Stimulated activated naive B cell treated with anti-CD40 and anti-IgM and Interleukin-4, amounts not matched to agents 10 μg/mL and 1 μg/mL and 100 μg/mL, for 72 hours (primary cell): ENCODE measurements at places on chromosomes 7 and 10.

DNA sequence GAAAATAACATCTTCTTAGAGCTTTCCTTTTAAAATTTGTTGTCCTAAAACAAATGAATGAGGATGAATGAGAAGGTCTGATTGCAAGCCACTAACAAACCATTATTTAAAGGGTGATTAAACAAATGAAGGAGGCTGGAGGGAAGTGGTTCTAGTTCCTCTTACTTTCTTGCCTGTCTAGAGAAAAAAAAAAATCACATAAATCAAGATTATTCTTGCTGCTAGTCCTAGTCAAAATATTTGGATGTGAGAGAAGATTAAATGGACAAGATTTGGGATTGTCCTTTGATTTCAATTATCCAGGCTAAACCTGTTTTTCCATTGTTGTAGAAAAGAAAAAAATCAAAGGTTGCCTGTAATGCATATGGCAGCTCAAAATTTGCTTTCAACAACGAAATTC is 3.3 kb downstream of the SKAP2 start:
- DNase-seq: no peak

- no peak for DNase-seq
These were observed 41.7 kb downstream of the C10orf90 start for GRCh38 chr10:126628746-126629145.

GRCh38 chr7:23653942-23654341 is 26.1 kb upstream of the FAM221A start:
- no peak for DNase-seq

- no peak for DNase-seq
These were observed 116.3 kb downstream of the MDFIC start for GRCh38 chr7:115038158-115038557.

- no peak for DNase-seq
These were observed 11.0 kb downstream of the LLCFC1 start for GRCh38 chr7:142950235-142950634.

DNA sequence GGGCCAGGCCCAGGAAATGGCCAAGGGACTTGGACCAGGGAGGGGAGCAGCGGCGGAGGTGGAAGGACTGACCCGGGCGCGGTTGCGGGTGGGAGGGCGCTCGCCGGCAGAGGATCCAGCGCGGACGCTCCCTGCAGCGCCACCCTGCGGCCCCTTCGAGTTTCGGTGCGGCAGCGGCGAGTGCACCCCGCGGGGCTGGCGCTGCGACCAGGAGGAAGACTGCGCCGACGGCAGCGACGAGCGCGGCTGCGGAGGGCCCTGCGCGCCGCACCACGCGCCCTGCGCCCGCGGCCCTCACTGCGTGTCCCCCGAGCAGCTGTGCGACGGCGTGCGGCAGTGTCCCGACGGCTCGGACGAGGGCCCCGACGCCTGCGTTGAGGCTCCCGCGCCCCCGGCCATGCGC is 16.8 kb upstream of the ZNF467 start:
- DNase-seq: no peak

DNA sequence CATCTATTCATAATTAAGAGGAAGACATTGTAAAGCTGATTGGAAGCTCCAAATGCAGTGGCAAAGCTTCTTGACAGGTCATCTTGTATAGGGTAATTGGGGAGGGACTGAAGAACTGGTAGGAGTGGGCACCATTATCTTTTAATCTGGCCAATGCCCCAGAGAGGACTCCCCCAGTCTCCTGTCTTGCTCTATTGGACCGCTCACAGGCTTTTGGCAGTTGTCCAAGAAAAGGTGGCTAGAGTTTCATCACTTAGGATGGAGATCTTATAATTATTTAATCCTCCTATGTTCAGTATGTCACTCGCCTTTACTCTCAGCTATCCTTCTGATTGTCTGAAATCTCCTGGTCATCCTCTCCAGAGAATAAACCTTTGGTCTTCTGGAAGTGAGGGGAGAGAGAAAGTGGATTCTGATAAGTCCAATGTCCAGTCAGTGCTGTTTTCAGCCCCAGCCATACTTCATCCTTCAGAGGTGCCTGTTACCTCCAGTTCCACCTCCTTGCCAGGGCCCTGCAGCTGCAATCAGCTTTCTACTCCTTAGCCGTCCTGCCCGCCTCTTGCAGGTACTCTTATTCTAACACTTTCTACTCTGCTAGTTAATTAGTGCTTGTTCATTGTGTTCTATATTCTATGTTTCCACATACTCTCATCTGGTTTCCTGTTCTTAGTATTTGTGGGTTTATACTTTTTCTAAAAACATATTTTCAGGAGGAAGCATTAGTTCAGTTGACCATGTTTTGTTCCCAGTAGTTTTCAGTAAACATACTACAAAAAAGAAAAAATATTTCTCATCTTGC is 241.6 kb downstream of the NSUN6 start:
- no peak for DNase-seq

DNA sequence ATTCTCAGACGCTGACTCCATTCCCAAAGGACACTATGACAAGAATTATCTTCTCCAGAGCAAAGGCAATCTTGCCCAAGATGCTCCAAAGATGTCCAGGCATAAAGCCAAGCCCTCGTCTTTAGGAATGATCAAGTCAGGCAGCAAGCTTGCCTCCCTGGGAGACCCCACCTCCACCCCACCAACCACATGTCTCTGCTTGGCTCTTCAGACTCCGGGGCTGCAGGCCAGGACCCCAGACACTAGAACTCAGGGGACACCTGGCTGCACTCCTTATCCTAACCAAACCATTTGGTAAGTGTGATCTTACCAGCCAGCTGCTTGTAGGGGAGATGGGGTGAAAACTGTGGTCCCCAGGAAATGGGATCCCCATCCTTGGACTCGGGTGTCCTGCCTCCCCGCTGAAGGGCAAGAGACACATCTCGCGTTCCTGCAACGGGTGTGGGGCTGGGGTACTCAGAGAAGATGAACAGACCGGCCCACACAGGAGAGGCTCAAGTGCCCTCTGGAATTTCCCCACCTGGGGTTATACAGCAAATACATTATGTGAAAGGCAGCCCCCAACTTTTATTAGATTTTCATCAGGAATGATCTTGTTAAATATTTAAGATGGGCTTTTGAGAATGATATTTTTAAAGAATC is 55.7 kb downstream of the INSIG1 start:
- no peak for DNase-seq

DNA sequence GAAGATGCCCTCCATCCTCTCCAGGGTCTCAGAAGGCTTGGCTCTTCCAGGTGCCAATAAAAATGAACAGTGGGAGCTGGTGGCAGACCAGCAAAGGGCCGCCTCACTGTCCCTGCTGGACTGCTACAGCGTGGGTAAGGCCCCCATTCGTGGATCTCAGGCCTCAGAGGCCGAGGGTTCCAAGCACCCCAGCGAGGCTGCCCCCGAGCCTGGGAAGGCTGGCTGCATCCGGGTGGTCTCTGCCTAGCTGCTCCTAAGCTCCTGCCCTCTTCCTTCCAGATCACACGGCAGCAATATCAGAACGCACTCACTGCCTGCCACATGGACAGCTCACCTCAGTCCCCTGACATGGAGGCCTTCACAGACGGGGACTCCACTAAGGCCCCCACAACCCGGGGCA is 42.9 kb downstream of the GOT1 start:
- no peak for DNase-seq

DNA sequence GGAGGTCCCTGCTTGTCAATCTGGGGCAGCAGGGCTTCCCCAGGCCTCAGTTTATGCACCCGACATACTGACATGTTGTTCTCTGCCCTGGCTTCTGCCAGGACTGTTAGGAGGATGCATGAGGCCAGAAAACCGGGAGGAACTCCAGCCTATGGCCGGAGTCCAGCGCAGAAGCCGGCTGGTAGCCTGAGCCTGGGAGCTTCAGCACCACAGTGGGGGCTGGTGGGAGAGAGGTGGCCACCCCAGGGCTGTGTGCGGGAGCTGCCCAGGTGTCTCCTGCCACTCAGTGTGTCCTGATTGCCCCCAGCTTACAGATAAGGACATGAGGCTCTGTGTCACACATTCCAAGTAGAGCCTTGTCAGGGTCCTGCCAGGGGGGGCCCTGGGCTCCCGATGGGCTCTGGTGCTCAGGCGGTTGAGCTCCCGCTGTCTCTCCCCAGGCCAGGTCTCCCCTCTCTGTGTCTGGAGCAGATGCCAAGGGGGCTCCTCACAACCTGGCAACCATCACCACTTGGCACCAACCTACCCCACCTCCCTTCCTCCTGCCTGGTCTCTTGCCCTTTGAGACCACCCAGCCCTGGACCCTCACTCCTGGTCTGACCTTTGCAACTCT is 32.3 kb downstream of the PPIF start:
- no peak for DNase-seq

GRCh38 chr7:22394739-22395138 is 37.8 kb upstream of the RAPGEF5 start:
- DNase-seq: no peak

DNA sequence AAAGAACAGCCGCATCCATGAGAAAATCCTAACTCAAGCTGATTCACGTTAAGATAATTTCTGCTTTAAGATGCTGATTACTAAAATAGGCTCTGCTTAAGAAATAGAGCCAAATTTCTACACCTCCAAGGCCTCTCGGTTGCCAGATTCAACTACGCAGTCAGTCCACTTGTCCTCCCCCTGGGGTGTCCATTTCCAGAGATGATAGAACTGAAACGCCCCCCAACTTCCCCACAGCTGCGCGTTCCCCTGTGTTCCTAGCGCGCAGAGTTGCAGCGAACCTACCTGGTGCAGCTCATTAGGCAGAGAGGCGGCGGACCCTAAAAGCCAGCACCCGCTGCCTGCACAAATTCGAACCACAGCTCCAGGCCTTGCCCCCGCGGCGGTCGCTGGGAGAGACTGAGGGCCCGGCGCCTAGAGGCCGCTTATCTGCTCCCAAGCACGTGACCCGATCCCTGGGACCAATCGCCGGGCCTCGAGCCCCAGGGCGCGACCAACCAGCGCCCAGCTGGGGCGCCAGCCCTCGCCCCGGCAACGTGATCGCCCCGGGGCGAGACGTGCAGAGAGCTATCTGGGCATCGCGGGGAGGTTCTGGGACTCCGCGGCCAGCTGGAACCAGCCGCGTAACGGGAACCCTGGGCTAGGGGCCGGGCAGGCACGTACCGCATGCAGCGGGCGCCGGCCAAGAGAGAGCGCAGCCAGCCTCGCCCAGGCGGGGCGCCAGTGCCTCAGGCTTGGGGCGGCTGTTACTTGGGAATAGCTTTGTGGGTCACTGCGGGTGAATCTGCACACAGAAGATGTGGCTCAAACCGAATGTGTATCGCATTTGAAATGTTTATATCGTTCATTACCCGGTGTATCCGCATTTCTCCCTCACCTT is at the start of gene PPP1R3C:
TSS of gene PPP1R3C (minus strand) at position 401 of the 880 bp plus-strand sequence. CDS start at position 299, 102 bp downstream.
- DNase-seq: peak; percentile 24

DNA sequence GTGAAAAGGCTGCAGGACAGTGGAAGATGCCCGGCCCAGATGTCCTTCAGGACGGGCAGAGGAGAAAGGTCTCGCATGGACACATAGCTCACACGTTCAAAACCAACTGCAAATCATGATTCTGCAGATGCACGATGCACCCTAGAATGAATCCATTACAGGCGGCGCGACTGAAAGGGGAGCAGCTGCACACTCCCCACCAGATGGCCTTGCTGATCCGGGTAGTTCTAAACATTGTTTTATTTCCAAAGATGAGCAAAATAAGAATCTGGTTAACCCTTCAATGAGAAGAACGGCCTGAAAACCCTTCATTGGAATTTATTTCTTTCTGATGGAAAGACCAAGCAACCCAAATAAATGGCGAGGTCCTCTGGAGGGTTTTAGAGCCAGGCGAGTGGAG is 33.8 kb downstream of the CHST15 start:
- no peak for DNase-seq

GRCh38 chr10:80090121-80090520 is 11.7 kb downstream of the TMEM254 start:
- no peak for DNase-seq

GRCh38 chr7:50832744-50833143 is 50.0 kb upstream of the GRB10 start:
- no peak for DNase-seq

DNA sequence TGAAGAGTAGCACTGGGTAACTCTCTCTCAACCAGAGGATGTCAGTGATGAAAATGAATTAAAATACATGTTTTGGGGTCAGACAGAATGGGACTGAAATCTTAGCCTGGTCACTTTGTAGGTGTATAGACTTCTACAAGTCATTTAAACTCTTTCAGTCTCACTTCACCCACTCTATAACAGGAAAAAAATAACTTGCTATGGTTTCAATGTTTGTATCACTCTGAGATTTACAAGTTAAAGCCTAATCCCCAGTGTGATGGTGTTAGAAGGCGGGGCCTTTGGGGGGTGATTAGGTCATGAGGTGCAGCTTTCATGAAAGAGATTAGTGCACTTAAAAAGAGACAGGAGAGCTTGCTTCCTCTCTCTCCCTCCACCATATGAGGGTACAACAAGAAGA is 134.8 kb downstream of the INHBA start:
- DNase-seq: no peak

DNA sequence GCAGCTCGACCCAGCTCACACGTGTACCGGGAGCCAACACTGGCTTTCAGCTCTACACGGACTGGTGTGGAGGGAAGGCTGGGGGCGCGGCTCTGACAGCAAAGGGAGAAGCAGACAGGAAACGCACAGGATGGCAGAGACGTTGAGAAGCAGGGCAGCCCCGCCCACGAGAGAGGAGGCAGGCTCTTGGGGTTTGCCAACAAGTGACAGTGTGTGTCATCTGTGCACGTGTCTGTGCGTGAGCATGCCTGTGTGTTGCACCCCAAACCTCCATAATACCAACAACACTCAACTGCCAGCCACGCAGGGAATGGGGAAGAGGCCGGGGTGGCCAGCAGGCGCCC is 64.4 kb upstream of the PDGFA start:
- no peak for DNase-seq

DNA sequence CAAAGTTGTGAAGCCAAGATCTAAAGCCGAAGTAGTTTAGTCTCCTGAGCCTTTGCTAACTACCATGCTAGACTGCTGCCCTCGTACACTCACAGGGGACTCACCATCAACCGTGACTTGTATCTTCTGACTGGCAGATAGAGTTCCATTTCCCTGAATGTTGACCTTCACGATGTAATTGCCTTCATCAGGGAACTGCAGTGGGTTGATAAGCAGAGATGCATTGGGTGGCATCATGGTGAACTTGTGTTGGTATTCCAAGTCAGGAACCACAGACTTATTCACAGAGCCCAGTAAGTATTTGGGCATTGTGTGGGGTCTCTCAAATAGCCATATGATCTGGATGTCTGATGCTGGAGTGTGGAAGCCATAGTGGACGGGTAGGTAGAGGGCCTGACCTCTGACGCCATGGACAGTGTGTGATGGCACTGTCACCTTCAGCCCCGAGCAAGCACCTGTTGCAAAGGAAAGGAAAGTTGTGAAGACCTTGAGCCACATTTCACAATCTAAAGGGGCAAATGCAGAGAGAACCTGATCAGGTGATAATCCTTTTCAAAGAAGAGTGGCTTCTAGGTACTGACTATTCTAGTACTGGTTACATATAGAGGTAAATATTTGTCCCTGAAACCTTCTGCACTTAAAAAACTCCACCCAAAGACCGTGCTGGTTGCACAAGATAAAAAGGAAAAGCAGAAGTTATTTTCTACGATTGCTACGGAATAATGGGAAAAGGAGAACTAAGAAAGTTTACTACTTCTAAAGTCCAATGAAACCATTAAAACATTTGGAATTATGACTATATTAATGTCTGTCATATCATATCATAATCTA is 7.1 kb downstream of the HEPACAM2 start:
- no peak for DNase-seq
